Stomach (tissue), 19 donors: ENCODE measurements at places on chromosomes 16 and 17. TPM values are rescaled to one million over a fixed set of nuclear protein-coding genes. Genes with fewer than 3 reads are reported as not detected.

DNA sequence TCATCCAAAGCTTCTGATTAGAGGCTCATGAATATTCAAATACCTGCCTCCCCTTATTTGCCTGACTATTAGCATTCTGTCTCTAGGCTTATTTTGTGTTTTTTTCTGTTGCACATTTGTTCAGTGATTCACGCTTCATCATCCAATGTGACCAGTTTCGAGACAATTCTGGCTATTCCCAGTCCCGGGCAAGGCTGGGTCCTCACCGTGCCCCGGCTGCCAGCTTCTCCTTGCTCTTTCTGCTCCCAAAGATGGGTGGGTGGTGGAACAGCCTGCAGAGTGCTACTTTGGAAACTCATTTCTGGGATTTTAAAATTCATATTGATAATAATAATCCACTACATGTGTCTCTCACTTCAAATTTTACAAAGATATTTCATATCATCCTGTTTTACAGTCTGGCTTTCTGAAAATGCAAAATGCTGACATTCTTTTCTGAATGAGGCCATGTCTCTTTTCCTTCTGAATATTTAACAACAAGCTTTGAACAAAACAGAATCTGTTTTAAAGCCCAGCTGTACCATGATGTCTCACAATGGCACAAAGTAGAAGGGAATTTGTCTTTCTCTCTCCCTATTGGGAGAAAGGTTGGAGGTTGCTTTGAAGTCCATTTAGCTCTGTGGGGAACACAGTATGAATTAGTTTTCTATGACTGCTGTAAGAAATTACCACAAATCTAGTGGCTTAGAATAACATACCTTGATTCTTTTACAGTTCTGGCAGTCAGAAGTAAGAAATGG lies 116.9 kb upstream of the CDH13 start:
- no peaks in the 10 kb centered on the region for H3K4me1 ChIP-seq
- no peaks in the 10 kb centered on the region for H3K27me3 ChIP-seq
- no peak overlapping the region for H3K4me3 ChIP-seq
- H3K27ac ChIP-seq: no peak overlapping the region
- no peaks in the 10 kb centered on the region for H3K36me3 ChIP-seq

- H3K36me3 ChIP-seq: no peaks in the 10 kb centered on the region
- H3K27me3 ChIP-seq: no peaks in the 10 kb centered on the region
- DNase-seq: no peak
- no peak overlapping the region for H3K27ac ChIP-seq
- no peak overlapping the region for H3K4me3 ChIP-seq
Measured at GRCh38 chr17:28030386-28030785, 12.1 kb upstream of the NLK start.

- H3K36me3 ChIP-seq: no peaks in the 10 kb centered on the region
- DNase-seq: no peak
- peaks cover 92% of the 10 kb centered on the region for H3K27me3 ChIP-seq
- H3K4me3 ChIP-seq: peak within 1 kb of the TSS; percentile 44
- H3K4me1 ChIP-seq: peaks cover 26% of the 10 kb centered on the region
Measured at GRCh38 chr17:81961087-81961511, at the start of gene NOTUM. TSS of gene NOTUM (minus strand) at chr17:81961187. CDS start at chr17:81960909, 278 bp downstream.

DNA sequence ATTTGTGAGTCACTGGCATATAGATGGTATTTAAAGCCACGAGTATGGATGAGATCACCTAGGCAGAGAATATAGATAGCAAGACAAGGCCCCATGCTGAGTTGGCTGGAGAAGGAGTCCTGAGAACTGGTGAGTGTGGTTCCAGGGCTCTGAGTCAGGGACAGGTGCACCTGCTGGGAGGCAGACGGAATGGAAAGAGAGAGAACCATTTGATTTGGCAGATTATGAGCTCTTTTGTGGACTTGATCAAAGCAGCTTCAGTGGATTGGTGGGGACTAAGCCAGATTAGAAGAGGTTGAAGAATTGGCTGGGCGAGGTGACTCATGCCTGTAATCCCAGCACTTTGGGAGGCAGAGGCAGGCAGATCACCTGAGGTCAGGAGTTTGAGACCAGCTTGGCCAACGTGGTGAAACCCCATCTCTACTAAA lies 4.3 kb upstream of the C16orf92 start:
- H3K27me3 ChIP-seq: no peaks in the 10 kb centered on the region
- H3K36me3 ChIP-seq: no peaks in the 10 kb centered on the region
- no peak for DNase-seq
- H3K27ac ChIP-seq: no peak overlapping the region
- no peak overlapping the region for H3K4me3 ChIP-seq

The HOXB2 gene
- 23.9 TPM for total RNA-seq

The SLC52A1 gene
- total RNA-seq: not detected

GRCh38 chr17:5203908-5204294 lies 12.2 kb upstream of the ZNF594 start:
- H3K4me3 ChIP-seq: no peak overlapping the region
- DNase-seq: no peak
- H3K27ac ChIP-seq: no peak overlapping the region
- H3K36me3 ChIP-seq: no peaks in the 10 kb centered on the region
- H3K27me3 ChIP-seq: no peaks in the 10 kb centered on the region
